Effector memory CD8-positive, alpha-beta T cell (primary cell): ENCODE measurements at places on chromosomes 1 and 21.
A peak's percentile ranks its signal among the peaks of the same experiment; 100 is the strongest.

- no peak for DNase-seq
Measured at GRCh38 chr1:1376551-1377226, 1.7 kb upstream of the AURKAIP1 start.

- no peak for DNase-seq
Measured at GRCh38 chr1:61754545-61754944, 12.3 kb downstream of the PATJ start.

DNA sequence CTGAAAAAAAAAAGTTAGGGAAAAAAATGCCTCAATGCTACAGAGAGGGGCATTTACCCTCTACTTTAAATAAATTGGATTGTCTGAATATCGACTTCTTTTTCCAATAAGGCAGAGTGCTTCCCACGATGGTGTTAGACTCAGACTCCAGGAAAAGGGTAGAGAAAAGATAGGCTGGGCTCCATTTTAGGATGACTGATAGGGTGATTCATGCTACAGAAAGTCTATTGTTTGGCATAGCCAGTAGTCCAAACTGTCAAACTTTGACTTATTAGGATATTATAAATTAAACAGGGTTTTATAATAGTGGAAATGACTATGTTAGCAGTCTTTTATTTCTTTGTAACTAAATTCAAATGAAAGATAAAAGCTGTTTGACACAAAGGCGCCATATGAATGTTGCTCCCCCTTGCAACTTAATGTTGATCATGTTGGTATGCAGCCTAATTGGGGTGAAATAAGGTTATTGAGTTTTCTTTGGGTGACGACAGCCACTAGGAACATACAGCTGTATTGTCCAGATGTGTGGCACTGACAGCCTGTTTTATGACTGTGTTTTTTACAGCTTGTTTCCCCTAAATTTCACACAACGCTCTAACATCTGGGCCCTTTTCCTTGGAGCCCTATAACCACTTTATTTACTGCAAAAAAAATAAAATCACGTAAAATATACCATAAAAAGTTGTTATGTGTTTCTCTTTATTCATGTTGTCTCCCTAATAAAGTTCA is 69.3 kb downstream of the SPAG17 start:
- no peak for DNase-seq

GRCh38 chr1:118388301-118388959 is 203.4 kb upstream of the SPAG17 start:
- no peak for DNase-seq

DNA sequence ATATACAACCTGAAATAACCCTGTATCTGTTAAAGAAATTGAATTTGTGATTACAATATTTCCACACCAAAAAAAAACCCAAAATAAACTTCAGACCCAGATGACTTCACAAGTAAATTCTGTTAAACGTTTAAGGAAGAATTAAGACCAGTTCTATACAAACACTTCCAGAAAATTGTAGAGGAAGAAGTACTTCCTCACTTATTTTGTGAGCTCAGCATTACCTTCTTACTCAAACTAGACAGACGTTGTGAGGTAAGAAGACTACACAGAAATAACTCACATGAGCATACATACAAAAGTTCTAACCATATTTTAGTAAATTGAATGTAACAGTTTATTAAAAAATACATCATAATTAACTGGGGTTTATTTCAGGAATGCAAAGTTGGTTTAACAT is 18.8 kb downstream of the RALGPS2 start:
- no peak for DNase-seq

DNA sequence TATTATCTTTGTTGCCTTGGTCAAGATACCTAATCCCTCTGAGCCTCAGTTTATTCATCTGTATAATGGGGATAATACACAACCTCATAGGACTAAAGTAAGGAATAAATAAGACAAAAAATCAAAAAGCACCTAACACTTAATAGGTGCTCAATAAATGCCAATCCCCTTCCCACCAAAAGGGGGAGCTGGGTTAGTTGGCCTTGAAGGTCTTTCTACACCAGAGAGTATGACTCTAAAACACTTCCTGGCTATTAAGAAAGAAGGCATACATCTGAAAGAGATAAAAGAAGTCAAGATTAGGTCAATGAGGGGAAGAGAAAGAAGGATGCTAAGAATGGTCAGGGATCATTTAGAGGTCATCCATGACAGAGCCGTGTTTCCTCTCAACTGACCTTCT is 11.1 kb downstream of the VSIG8 start:
- DNase-seq: no peak

DNA sequence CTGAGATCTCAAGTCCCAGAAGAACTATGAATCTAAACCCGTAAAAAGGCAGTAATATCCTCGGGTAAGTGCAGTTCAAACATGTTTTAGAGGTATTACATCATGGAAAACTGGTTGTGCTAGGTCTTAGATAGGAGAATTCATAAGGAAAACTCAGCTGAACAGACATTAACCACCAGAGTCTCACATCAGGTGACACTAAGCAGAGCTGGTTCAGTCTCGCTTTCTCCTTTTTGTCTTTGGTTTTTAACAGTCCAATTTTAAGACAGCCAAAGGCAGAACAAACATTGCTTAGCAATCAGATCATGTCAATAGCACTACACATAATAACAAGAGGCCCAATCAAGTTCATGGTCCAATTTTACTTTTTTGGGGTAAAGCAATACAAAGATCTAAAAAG is 63.1 kb upstream of the MUTYH start:
- no peak for DNase-seq

- DNase-seq: no peak
Measured at GRCh38 chr1:102852613-102853012, 255.7 kb downstream of the COL11A1 start.

- peak; percentile 10 for DNase-seq
Measured at GRCh38 chr1:89739844-89740216, 81.0 kb upstream of the LRRC8D start.

DNA sequence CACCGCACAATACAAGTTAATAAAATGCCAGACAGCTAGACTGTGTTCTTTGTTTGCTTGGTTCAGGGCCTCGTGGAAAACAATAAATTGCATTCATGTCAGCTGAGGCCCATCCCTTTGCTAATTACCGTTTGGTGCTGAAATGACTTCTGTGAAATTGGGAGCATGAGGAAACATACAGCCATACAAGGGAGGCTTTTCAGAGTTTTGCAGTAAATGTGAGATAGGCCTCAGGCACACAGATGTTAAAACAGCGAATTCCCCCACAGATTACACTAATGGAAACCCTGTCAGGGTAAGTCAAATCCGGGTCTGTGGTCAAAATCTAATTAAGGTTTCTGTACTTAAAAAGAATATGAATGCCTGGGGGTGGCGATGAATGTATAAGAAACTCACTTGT is 173.5 kb upstream of the LMO4 start:
- no peak for DNase-seq

- DNase-seq: no peak
Measured at GRCh38 chr1:66288048-66288447, 245.9 kb upstream of the SGIP1 start.

DNA sequence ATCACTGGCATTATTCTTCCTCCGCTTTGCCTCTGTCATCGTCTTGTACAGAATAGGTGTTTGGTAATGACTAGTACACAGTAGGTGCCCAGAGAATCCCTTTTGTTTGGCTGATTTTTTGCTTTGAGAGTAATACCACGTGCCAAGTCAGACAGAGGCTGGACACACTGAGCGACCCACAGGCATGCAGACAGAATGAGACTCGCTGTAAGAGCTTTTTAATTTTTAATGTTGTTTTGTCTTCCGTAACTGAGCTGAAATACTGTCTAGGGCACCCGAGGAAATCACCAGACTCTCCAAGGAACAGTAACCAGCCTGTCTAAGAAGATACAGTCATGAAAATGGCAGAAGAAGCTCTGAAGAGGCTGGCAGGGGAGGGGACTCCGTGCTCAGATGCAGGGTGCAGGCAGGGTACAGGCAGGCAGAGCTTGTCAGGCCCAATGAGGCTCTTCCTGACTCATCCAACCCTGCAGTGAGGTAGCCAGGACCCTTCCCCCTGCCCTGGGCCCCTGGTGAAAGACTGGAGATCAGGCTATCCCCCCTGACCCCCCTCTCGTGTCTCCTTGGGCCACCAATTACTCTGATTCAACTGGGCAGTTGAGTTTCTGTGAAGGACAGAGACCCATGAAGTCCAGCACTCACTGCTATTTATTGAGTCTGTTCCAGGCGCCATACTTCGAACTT is 60.1 kb upstream of the ECE1 start:
- DNase-seq: no peak

GRCh38 chr21:40422896-40423635 is 423.9 kb downstream of the DSCAM start:
- no peak for DNase-seq

GRCh38 chr1:221768444-221769066 is 26.7 kb upstream of the DUSP10 start:
- DNase-seq: no peak

GRCh38 chr1:229561141-229561540 is 2.6 kb upstream of the ABCB10 start:
- DNase-seq: no peak

- DNase-seq: no peak
Measured at GRCh38 chr1:222073307-222073995, 331.6 kb upstream of the DUSP10 start.

GRCh38 chr1:202311875-202312635 is 29.7 kb downstream of the UBE2T start:
- DNase-seq: no peak

GRCh38 chr1:152162792-152163463 is 3.9 kb upstream of the RPTN start:
- no peak for DNase-seq
